ENCODE measurements at places on chromosomes 12 and 14.
A peak's percentile ranks its signal among the peaks of the same experiment; 100 is the strongest.

DNA sequence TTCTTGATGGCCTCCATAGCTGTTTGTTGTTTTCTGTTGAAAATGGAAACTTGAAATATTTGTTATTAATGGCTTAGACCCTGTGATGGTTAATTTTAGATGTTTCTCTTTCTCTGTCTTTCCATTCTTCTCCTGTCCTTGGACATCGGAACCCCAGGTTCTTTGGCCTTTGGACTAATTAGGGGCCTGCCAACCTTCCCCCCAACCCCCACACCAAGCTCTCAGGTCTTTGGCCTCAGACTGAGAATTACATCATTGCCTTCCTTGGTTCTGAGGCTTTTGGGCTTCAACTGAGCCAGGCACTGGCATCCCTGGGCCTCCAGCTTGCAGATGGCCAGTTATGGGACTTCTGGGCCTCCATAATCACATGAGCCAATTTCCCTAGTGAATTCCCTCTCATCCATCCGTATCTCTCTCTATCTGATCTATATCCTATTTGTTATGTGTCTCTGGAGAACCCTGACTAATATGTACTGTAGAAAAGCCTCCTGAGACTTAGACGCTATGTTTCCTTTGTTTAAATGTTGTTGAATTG, 71.6 kb downstream of the FGD4 start:
- no peak for DNase-seq

- no peak for DNase-seq
Measured at GRCh38 chr12:46678426-46678825, 147.4 kb downstream of the SLC38A4 start.

- DNase-seq: no peak
Measured at GRCh38 chr12:55724226-55724939, 4.2 kb downstream of the RDH5 start.

DNA sequence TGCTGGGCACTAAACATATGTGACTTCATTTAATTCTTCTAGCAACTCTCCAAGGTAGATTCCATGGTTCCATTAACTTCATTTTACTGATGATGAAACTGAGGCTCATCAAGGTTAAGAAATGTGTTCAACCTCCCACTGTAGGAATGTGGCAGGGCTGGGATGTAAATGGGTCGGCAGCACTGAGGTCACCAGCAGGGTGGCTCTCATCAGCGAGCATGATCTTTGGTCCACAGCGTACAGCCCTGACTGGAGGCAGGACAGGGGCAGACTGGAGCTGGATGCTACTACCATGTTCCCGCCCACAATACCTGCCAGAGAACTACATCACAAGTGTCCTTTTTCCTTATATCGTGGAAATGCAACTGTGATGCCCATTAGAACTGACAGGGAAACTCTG, 4.6 kb downstream of the APPL2 start:
- DNase-seq: no peak

GRCh38 chr12:108821407-108822397, 35.7 kb downstream of the SSH1 start:
- peak; percentile 17 for DNase-seq

DNA sequence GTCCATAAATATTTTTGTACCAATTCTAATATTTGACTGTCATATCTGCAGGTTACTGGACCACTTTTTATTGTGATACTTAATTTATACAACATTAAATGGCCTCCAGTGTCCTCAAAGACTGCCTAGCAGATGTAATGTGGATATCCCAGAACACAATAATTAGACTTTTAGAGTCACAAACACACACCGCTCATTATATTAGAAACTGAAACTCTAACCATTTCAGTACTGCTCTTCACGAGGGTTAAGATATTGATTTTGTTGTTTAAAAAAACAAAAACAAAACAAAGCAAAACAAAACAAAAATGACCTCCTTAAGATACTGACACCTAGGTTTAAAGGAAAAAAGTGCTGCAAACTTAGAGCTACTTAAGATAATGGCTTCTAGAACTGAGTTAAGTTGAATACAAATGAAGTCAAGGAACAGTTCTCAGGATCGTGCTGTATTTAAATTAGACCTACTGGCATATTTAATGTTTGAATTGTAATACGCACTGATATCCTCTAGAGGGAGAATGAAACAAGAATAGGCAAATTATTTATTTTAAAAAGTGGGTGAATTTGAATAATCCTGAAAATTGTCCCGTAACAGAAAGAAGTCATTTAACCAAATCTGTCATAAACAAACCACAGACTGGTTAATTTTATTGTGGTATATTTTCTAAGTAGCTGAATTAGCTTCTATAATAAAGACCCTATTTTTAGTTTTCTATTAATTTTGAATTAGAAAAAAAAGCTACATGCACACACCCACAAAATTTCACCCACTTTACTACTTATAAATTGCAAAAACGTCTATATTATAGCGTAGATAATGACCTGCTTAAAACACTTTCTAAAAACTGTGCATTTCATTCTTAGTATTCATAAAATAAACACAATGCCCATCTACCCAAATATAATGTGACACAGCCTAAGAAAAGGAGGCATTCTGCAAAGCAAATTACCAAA, 395.2 kb upstream of the DCN start:
- no peak for DNase-seq

DNA sequence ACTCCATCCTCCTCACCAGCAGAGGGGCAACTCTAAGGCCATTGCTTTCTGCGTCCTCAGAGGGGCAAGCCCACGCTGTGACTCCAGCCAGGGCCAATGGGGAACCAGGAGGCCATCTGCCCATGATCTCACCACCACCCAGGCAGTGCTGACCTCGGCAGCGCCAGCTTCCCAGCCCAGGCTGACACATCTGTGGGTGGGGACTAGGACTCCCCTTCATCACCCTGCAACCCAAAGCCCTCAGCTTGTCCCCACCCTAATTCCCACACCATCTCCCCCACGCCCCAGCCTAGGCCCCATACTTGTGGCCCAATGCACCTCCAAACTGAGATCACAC, 58.6 kb downstream of the VWF start:
- DNase-seq: no peak

- no peak for DNase-seq
Measured at GRCh38 chr14:71487941-71488340, 444.3 kb upstream of the RGS6 start.

DNA sequence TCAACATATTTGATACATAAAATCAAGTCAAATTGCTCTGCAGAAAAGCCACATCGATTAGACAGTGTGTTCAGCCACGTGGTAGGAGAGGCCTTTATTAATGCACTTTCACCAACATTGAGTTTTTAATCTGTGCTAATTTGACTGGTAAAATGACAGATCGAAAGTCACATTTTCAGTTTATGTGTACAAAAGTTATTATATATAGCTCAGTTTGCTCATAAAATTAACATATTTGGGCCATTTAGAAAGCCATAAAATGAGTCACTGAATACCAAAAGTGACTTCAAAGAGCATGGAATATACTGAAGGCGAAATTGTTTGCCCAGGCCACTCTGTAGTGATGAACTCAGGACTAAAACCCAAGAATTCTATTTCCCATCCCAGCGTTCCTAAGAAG, 26.0 kb downstream of the C12orf42 start:
- no peak for DNase-seq

DNA sequence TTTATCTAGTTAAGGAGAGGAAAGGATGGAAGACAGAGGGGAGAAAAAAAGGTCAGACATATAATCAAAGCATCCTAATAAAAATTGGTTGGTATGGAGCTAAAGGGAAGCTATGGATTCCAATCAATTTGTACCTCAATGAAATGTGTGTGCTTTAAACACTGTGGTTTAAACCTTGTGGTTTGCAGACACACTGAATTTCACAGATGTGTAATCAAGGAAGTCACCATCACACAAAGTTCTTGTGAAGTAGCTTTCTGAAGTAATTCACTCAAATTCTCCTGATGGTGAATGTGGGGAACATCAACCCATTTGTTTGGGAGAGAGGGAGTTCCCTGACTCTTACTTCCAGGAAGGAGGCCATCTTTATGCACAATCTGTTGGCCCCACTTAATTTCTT, 243.3 kb upstream of the KRR1 start:
- no peak for DNase-seq

DNA sequence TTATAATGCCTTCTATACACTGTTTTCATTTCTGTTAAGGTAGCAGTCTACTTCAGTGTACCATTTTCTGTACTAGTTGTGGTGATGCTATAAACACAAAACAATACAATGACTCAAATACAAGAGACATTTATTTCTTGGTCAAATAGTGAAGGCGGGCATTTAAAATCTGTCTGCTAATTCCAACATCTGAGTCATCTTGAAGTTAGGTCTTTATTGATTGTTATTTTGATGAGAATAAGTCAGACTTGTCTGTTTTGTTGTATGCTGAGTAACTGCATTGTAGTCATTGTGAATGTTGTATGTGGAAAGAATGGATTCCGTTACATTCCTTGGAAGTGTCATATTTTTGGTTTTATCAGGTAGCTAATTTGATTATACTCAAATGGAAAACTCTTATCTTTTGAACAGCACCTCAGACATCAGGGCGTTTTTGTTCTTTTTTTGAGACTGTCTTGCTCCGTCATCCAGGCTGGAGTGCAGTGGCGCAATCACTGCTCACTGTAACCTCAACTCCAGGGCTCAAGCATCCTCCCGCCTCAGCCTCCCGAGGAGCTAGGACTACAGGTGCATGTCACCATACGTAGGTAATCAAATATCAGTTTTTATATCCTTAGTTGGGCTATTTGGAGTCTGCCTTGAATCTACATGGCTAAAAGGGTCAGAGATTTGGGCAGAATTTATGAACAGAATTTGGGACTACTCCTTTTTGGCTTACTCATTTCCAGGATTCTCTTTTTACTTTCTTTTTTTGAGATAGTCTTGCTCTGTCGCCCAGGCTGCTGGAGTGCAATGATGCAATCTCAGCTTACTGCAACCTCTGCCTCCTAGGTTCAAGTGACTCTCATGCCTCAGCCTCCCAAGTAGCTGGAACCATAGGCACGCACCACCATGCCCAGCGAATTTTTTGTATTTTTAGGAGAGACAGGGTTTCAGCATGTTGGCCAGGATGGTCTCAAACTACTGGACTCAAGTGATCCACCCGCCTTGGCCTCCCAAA, 56.8 kb downstream of the PAPLN start:
- no peak for DNase-seq

DNA sequence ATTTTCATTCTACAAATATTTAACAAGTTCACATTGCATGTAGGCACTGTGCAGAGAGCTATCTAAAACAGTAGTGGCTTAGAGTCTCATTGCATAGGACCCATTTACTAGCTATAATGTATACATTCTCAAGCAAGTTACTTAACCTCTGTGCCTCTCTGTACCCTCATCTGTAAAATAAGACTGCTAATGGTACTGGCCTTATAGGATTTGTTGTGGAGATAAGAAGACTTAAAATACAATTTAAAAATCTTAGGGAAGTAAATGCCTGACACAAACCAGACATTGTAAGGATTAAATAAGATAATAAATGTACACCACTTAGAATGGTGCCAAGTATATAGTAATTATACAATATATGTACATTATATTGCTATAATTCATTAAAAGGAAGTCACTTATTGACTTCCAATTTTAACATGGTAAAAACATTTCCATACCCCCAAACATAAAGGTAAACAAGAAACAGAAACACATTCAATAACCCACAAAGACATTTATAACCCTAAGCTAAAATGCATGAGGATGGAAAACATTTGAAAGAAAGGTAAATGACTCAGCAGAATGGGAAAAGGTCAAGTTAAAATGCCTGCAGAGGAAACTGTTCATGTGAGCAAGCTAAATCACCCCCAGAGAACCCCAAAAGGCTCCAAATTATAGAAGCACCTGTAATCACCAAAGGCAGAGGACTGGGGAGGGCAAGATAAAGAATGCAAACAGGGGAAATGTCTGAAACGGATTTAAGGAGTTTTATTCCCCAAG, 30.8 kb downstream of the RPS6KA5 start:
- DNase-seq: no peak

DNA sequence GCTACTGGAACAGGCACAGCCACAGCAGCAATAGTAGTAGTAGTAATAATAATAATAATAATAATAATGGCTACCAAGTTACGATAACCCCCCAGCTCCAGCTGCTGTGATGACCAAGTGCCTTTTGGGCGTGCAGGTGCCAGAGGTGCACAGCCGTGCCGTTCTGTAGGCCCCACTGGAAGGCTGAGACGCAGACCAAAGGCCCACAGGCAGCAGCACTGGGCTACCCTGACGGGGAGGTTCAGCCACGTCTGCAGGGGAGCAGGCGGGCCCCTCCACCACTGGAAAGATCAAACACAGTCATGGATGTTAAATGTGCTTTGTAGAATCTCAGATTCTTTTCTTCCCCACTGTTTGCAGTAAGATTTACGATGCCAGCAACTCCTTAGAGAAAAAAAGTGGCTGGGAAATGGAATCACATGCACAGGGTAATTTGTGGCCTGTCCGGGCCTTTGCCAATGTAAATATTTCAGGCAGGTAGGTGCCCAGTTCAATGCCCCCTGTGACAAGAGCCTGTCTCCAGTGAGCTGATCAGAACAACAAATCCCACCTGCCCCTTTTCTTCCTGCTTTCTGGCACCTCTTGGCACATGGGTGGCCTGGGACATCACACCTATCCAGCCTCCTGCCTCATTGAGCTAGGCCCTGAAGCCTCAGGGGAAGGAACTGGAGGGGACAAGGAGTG, 32.6 kb downstream of the CCDC85C start:
- no peak for DNase-seq
